ENCODE measurements at places on chromosomes 4 and X.

DNA sequence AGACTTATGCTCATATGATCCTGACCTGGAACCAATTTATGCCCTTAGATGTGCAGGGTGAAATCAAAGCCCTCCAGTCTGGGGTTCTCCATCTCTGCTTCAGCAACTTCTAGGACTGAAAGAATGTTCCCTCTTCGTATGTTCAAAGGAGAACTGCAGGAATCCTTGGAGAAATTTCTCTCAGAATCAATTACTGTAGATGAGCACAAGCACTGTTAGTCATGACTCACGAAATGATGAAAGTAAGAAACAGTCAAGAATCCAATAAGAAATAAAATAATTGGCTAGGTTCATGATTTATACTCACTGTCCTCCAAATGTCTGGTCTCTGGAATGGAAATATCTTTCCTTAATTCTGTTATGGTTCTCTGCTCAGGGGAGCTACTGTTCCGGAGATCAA is 348.2 kb downstream of the PDGFC start:
- DNase-seq: no peak

DNA sequence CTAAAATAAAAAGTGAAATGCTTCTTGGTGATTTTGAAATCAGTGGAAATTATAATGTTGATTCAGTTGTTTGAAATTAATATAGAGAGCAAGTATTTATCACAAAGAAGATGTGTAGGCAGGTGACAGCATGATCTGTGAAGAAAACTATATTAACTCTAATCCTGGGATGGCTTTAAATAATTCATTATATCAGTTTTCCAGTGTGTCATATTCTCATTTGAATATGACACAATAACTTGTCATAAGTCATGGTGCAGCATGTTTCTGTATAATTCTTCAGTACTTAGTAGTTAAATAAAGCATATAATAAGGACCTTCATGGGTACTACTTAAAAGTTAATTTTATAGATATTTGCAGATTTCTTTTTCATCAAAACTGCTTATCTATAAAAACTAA is 573.6 kb downstream of the INPP4B start:
- no peak for DNase-seq

- DNase-seq: no peak
Observed at GRCh38 chrX:42627891-42628290, 150.1 kb downstream of the PPP1R2C start.

DNA sequence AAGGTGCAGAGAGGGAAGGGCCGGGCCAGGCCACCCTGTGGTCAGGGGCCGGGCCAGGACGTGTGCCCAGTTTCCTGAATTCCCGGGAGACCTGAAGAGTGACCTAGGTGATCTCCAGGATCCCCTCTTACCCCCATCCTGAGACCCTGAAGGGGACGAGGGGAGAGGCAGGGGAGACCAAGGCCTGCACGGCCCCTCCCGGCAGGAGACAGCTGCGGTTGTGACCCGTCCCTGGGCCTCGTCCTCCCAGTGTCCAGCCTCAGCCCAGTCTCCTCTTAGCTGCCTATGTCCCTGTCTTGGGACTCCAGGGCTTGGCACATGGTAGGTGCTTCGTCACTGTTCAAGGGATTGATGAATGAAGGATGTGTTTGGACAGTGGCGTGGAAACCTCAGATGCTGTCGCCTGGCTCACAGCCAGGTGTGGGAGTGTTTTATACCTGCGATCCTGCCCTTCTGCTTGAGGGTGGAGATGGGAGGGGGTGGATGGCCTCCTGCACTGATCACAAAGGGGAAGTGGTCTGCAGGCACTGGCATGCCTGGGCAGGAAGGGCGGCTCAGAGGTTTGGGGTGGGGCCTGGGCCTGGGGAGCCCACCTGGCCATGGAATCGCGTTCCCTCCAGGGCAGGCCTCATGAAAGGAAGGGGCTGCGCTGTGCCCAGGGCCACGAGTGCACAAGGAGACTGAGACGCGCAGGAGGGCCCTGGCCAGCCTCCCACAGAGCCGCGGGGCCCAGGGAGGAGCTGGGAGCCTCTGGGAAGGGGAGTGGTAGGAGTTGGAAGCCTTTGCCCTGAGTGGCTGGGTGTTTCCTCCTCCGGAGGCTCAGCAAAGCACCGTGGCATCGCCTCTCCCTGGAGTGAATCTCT is 6.9 kb downstream of the SH3TC1 start:
- DNase-seq: no peak

GRCh38 chr4:98861100-98861884 is 67.6 kb downstream of the EIF4E start:
- no peak for DNase-seq

- DNase-seq: no peak
Observed at GRCh38 chr4:5796976-5797375, 86.0 kb downstream of the EVC start.

DNA sequence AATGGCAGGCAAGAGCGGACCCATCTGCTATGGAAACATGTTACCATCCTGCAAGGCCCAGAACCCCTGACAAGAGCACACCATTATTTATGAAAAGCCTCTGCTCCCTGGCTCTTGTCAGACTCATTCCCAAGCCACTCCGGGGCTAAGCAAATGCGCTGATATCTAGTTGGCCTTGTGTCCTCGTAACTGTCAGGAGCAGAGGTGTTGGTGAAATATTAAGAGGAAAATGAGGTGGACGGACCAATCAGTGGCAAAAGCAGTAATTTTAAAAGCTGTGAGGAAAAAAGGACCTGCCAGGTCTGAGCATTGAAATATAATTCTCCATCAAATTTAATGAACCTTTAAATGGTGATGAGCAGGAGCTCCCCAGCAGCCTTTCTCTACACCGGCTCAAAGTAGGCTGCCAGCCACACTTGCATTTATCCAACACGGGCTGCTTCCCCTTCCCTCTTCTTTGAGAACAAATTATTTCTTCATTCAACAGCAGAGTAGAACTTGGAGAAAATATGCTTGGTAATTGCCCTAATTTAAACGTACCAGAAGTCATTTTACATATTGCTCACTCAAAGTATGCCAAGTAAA is 214.3 kb downstream of the RASL11B start:
- DNase-seq: no peak

DNA sequence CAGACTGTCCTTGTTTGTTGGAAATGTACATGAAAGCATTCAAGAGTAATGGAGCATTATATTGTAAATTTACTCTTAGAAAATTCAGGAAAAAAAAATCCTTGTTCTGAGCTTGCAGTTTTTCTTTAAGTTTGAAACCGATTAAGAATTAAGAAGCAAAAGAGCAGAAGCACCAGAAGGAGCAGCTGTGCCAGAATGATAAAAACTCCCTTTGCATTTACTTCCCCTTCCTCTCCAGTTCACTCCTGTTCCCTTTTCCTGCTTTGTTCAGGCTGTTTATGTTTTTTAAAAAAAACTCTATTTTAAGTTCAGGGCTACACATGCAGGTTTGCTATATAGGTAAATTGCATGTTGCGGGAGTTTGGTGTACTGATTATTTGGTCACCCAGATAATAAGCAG is 90.3 kb downstream of the ATOH1 start:
- DNase-seq: no peak

DNA sequence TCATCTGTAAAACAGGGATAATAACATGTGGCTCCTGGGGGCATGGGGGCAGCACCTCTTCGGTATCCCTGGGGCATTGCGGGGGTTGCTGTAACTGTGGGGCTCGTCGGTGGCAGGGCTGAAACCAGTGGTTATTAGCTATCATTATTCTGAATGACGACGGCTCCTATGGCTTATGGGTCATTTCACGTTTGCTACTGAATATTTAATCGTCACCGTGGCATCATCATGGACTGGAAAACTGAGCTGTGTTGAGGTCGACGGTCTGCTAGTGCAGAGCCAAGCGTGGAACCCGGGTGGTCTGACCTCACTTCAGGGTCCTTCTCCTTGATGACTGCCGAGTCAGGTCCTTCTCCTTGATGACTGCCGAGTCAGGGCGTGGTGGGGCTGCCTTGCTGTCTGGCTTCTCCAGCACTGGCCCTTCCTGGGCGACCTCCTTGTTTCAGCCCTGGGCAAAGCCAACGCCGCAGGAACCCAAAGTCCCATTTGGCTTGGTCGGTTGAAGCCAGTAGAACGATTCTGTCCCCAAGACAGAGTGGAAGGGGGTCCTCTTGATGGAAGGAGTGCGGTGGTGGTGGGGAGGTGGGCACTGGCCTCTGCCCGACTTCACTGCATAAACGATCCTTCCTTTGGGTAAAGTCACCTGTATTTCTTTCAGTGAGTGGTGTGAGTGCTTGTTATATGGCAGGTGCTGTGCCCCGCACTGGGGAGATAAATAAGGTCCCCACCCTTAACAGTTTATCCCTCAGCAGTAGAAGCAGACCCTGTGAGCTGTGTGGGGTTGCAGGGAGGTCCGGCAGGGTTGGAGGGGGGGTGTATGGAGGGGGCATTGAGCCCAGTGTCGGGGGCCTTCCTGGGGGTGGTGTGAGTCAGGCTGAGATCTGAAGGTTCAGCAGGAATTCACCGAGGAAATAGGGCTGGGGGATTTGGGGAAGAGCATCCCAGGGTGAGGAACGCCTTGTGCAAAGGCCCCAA is 40.8 kb downstream of the PSAPL1 start:
- DNase-seq: no peak

DNA sequence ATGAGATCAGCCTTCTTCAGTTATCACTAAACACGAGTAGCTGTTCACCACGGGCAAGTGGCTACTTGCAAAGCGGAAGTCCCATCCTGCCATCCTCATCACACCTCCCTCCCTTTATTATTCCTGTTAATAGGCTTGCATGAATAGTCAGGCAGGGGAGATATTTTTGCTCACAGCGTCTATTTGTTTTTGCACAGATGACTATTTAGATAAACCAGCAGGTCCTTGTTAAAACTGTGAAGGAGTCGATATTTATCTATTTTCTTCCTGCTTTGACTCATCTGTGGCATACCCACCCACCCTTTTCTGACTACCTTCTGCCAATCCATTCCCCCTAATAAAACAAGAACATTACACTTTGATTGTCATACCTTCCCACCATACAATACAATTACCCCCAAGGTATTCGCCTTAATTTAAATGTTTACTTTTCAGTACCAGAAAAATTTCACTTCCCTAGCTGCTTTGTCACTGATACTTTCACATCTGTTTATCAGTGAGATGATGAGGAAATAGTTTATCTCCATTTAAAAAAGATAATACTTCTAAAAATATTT is 96.6 kb upstream of the BANK1 start:
- DNase-seq: no peak

DNA sequence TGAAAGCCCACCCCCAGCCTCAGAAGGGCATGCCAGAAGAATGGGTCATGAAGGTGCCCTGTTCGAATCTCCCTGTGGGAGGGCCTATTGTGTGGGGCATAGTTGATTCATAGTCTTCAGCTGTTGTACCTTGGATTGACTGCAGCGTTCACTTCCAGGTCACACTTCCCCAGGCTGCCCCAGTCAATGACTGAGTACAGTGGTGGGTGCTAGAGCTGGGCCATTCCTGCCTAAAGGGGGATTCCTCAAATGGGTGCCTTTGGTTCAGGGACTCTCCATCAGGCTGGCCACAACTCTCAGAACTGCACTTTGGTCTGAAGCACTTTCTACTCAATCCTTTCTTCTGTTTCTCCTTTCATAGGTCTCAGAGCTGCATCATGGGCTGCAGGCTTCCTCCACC is 35.0 kb upstream of the RASGEF1B start:
- DNase-seq: no peak

DNA sequence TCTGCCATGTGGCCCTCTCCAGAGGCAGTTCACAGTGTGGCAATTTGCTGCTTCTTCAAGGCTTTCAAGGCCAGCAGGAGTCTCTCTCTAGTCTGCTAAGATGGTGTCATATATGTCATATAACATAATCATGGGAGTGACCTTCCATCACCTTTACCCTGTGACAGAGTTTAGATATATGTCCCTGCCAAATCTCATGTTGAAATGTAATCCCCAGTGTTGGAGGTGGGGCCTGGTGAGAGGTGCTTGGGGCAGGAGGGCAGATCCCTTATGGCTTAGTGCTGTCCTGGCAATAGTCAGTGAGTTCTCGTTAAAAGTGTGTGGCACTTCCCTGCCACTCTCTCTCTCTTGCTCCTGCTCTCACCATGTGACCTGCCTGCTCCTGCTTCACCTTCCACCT is 252.0 kb downstream of the PALLD start:
- no peak for DNase-seq

- DNase-seq: no peak
Observed at GRCh38 chr4:181475359-181475758, 767.8 kb upstream of the TENM3 start.

GRCh38 chr4:154626793-154627484 is 14.5 kb upstream of the FGG start:
- peak; percentile 40 for DNase-seq

- no peak for DNase-seq
Observed at GRCh38 chr4:89137695-89138094, 26.4 kb downstream of the TIGD2 start.

DNA sequence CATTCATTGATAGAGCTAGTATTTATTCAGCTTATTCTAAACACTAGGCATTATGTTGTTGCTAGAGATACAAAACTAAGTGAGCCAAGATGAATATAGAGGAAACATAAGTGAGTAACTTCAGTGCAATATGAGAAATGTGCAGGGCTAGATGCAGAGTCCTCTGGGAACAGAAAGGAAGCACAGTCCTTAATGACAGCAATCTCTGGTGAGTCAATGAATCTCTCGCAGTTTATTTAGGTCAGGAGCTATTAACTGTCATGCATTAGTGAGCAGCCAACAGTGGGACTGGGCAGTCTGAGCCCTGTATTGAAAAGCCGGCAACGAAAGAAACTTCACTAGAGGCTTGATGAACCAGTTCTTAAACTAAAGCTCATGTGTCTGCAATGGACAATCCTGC is 598.1 kb upstream of the MAGEB2 start:
- DNase-seq: no peak

- DNase-seq: no peak
Observed at GRCh38 chr4:81789741-81790399, 318.2 kb upstream of the RASGEF1B start.

GRCh38 chrX:134545510-134545909 is 85.5 kb downstream of the HPRT1 start:
- DNase-seq: no peak

DNA sequence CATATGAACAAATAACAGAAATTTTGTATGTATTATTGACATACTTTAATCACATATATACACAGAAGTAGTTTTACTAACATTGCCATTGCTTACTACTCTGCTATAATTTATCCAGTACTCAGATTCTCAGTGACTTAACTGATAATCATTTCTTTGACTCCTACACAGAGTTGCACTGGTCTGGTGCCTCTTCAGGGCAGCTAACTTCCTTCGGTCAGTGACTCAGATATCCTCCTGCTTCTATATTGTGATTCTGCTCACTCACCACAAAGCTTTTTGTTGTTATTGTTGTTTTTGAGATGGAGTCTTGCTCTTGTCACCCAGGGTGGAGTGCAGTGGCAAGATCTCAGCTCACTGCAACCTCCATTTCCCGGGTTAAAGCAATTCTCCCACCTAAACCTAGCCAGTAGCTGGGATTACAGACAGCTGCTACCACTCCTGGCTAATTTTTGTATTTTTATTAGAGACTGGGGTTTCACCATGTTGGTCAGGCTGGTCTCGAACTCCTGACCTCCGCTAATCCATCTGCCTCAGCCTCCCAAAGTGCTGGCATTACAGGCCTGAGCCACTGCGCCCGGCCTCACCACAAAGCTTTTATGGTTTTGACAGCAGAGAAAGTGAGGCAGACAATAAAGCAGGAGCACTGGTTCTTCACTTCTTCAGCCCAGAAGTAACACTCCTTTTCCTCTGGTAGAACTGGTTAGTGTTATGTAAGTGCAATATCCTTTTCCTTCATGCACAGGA is 499.3 kb downstream of the EPHA5 start:
- DNase-seq: no peak

- no peak for DNase-seq
Observed at GRCh38 chrX:109720947-109721346, 12.1 kb downstream of the ACSL4 start.

GRCh38 chrX:130080791-130081367 is 29.4 kb downstream of the ELF4 start:
- DNase-seq: no peak

Measured in GM19239 (cell line).